ENCODE measurements at places on chromosomes 11 and 22.

GRCh38 chr11:106482917-106483785, 405.7 kb downstream of the AASDHPPT start:
- no peak for DNase-seq

GRCh38 chr11:126518972-126519690, 163.6 kb downstream of the ST3GAL4 start:
- DNase-seq = no peak

DNA sequence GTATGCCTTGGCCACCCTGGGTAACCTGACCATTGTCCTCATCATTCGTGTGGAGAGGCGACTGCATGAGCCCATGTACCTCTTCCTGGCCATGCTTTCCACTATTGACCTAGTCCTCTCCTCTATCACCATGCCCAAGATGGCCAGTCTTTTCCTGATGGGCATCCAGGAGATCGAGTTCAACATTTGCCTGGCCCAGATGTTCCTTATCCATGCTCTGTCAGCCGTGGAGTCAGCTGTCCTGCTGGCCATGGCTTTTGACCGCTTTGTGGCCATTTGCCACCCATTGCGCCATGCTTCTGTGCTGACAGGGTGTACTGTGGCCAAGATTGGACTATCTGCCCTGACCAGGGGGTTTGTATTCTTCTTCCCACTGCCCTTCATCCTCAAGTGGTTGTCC, 2.7 kb downstream of the OR51D1 start:
- DNase-seq = no peak

DNA sequence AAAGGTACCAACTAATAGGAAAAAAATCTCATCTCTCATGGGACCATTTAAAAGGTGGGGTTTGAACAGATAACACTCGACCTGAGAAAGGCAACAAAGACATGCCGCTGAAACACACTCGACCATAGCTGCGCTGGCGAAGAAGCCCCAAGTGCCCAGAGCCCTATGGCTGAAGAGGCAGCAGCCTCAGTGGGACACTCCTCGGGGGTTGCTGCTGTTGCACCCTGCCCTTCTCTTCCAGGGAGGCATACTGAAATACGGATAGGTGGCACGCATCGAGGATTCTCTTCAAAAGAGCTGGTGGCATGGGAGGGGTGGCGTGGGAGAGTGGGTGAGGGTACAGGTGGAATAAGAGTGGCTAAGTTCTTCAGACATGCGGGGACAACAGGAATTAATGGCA, 18.5 kb upstream of the PHLDA2 start:
- no peak for DNase-seq

GRCh38 chr11:47572715-47573255, 6.0 kb downstream of the KBTBD4 start:
- no peak for DNase-seq

- peak; percentile 91 for DNase-seq
Observed at GRCh38 chr11:133082841-133083488, 449.3 kb downstream of the OPCML start.

DNA sequence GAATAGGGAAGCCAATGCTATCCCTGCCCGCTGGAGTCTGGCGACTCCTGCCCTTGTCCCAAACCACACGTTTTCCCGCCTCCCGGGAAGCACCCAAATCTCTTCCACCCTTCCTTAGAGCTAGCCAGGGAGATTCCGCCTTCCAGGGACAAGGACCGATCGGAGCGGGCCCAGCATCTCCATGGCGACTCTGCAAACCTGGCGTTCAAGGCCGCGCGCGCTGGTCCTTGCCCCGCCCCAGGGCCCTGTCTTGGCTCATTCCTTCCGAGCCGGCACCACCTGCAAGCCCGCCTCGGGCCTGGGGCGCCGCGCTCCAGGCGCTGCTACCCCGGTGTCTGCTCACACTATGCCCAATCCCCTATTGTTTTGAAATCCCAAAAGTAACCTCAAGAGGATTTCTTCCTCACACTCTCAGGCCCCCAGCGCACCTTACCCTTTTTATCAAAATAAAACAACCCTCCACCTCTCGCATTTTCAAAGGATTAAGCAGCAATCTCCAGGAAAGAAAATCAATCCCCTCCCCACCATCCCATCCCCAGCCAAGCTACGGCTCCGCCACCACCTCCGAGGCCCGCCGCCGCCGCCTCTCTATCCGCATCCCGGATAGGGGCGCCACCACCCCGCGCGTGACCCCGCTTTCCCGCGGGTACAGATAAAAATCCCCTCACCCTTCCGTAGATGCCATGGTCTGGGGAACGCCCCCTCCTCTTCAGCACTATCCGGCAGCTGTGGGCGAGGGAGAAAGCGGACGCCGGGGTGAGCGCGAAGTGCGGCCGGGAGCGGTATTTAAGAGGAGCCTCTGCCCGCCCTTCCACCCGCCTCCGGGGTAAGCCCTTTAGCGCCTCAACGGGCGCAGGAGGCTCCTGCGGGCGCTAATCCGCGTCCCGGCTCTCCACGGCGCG, 825 bp downstream of the SLC1A2 start:
- peak; percentile 36 for DNase-seq

- no peak for DNase-seq
Observed at GRCh38 chr11:46618837-46619236, 1.5 kb downstream of the ATG13 start.

- no peak for DNase-seq
Observed at GRCh38 chr11:107973641-107974040, 35.1 kb upstream of the CUL5 start.

DNA sequence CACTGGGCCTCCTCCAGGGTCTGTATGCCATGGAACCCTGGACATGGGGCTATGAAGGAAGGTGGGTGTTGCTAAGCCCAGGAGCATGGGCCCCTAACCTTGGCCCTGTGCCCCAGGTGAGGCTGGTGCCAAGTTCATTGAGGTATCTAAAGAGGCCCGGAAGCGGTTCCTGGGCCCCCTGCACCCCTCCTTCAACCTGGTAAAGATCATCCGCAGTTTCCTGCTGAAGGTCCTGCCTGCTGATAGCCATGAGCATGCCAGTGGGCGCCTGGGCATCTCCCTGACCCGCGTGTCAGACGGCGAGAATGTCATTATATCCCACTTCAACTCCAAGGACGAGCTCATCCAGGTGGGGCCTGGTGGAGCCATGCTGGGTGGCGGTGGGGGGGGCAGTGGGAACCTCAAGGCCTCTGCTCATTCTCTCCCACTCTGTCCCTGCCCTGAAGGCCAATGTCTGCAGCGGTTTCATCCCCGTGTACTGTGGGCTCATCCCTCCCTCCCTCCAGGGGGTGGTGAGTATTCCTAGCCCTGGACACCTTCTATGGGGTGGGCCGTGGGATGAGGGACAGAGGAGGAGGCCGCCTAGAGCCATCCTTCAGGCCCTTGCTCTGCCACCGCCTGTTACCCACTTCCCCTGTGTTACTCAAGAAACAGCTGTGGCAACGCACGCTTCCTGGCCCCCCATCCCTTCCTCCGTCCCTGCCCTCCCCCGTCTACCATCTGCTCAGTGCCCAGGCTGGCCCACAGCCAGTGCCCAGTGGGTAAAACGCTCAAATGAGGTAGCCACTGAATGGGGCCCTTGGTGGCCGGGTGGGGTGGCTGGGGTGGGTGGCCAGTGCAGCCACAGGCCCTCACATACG, 3.0 kb downstream of the PNPLA2 start:
- no peak for DNase-seq

DNA sequence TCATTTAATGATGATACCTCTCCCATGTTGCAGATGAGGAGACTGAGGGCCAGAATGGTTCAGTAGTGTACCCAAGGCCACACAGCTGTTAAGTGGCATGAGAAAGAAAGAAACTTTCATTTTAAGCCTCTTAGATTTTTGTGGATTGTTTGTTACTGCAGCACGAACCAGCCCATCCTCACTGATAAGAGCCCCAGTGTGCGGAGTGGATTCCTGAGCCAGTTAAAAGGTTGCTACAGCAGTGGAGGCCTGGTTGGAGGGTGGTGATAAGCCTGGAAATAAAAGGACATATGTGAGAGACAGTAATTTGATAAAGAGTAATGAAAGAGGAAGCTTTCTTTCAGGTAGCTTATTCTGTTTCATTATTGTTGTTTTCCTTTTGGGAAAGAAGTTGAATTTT, 89.0 kb downstream of the ATXN10 start:
- DNase-seq = no peak

- peak; percentile 14 for DNase-seq
Observed at GRCh38 chr11:109853156-109853776, 239.9 kb upstream of the ZC3H12C start.
